ENCODE measurements at places on chromosomes 6 and 20.

- DNase-seq: no peak
These were observed 27.3 kb upstream of the SPDEF start for GRCh38 chr6:34583461-34583860.

GRCh38 chr6:169365567-169366257 lies 112.1 kb upstream of the THBS2 start:
- DNase-seq: no peak

DNA sequence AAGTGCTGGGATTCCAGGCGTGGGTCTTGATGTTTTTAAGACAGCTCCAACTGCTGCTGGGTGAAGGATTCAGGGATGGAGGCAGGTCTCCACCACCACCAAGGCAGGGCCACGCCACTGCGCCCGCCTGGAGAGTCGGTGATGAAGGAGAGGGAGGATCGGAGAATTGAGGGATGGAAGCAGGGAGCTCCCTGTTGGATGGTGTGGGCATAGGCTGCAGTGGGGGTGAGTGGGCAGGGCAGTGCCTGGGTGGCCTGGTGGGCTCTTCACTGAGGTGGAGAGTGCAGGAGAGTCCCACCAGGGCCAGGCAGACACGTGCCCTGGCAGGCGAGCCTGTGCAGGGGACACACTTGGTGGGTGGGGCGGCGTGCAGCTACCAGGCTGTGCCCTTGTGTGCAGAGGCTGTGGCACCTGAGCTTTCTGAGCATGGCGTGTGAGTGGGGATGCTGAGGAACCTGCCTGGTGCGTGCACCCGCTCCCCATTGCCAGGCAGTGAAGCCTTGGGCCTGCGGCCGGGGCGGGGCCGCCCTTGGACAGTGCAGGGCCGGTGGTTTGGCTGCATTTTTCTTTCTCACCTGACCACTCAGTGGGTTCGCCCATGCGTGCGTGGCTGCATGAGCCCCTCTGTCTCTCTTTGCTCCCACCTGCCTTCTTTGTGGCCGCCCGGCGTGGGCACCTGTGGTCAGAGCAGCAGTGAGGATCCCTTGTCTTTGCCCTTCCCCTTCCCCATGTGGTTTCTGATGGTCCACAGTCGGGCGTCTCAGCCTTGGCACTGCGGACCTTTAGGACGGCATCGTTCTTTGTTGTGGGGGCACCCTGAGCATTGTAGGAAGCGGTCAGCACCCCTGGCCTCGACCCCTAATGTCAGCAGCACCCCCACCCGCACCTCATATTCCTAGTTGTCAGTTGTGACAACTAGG lies 11.3 kb downstream of the RBM38 start:
- DNase-seq: no peak

DNA sequence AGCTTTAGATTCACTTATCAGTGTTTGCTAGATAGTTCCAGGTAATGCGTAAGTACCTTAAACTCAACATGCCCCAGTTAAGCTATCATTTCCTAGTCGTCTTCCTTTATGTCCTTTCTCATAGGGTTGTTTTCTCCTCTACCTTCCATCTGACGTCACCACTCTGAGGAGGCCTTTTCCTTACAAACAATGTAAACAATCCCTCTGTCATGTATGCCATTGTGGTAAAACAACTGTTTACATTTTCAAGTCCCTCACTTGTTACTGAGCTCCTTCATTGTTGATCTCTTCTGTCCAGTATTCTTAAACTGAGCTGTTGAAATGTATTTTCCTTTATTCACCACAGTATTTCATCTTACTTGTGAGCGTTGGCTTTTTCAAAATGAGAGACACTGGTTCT lies 45.4 kb upstream of the PLCG1 start:
- DNase-seq: no peak

DNA sequence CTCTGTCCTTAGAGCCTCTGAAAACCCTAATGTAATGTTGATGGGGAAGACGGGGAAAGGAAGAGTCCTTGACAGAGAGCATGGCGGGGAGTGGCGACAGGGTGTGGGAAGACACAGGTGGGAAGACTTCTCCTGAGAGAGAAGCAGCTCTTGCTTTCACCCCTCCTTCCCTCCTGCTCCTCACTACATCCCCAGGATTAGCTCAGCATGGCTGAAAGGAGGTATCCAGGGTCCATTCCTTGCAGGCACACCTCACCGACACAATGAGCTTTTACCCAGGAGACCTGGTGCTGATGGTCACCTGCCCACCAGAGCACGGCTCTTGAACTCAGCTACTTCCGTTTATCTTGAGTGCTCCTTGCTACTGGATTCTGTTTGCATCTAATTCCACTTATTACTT lies 469.3 kb downstream of the CDH26 start:
- no peak for DNase-seq

All from AML-193 (cell line).